ENCODE measurements at places on chromosomes 5 and 9.

DNA sequence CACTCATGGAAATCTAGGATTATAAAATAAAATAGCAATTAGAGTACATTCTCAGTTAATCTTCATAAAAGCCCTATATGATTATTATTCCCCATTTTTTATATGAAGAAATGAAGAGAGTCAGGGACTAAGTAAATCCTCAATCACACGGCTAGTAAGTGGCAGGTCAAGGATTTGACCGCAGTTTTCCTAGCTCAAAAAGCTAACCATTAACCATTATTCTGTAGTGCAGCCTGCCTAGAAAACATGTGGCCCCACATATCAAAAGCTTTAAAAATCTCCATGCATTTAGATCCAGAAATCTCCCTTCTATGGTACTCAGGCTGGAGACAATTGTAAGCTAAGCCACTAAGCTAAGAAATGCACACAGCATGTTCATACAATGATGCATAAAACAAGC is 21.4 kb downstream of the EPB41L4A start:
- ATAC-seq = no peak

DNA sequence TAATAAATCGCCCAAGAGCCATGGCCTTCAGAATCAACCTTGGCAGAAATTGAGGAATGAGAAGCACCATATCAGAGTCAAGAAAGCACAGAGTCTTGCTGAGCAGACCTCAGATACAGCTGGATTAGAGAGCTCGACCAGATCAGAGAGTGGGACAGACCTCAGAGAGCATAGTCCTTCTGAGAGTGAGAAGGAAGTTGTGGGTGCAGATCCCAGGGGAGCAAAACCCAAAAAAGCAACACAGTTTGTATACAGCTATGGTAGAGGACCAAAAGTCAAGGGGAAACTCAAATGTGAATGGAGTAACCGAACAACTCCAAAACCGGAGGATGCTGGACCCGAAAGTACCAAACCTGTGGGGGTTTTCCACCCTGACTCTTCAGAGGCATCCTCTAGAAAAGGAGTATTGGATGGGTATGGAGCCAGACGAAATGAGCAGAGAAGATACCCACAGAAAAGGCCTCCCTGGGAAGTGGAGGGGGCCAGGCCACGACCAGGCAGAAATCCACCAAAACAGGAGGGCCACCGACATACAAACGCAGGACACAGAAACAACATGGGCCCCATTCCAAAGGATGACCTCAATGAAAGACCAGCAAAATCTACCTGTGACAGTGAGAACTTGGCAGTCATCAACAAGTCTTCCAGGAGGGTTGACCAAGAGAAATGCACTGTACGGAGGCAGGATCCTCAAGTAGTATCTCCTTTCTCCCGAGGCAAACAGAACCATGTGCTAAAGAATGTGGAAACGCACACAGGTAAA is 4.5 kb downstream of the NFX1 start:
- no peak for ATAC-seq

DNA sequence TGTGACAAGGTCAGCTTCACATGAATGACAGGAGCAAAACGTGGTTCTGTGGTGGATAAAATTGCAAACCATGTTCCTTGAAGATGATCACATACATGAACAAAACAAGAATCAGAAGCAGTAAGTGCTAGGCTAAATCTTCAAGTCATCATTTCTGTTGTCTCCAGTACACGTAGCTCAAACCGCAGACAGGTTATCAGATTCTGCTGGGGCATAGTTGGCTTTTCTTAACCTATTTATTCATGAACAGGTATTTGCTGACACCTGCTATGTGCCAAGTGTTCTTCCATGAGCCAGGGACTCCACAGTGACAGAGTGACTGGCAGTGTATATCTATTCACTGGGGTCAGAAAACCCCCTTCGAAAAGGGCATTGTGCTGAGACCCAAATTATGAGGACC is 20.8 kb downstream of the MFAP3 start:
- ATAC-seq = no peak

DNA sequence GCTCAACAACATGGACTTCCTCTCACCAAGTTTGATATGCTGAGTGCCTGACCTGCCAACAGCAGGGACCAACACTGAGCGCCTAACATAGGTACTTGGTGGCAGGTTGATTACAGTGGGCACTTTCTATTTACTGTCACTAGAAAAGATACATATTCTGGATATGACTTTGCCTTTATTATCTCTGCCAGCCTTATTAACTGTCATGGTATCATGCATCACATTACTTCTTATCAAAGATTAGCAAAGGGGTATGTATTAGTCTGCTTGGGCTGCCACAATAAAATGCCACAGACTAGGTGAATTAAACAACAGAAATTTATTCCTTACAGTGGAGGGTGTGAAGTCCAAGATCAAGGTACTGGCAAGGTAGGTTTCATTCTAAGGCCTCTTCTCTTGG is 14.3 kb upstream of the C1QTNF2 start:
- no peak for ATAC-seq

GRCh38 chr5:165209101-165209727 is 1703.8 kb downstream of the MAT2B start:
- ATAC-seq = no peak

GRCh38 chr9:135053133-135053532 is 34.3 kb upstream of the OLFM1 start:
- ATAC-seq = peak; percentile 50

GRCh38 chr5:157303667-157304327 is 37.9 kb downstream of the CYFIP2 start:
- ATAC-seq = no peak

DNA sequence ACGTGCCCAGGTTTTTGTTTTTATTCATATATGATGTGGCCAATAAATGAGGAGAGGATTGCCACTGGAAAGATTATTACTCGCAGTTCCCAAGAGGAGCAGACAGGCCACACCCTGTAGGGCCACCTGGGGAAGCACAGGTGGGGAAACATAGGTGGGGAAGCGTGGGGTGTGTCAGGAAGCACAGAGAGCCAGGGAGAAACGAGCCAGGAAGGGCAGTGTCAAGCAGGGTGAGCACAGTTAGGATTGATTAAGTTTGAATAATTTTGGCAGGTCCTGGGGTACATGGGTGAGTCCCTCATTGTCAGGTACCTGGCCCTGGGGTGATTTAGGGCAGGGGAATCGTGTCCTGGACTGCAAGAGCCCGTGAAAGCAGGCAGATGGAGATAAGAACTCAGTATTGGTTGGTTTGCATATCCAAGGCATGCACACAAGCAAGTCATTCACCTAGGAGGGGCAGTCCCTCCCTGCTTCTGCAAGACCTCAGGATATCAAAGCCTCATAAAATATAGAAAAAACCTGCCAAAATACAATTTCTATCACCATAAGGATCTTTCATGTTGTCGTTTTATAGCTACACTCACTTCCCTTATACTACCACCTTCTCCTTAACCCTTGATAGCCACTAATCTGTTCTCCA is 22.4 kb downstream of the MVB12B start:
- no peak for ATAC-seq

GRCh38 chr5:157390551-157391297 is 69.3 kb upstream of the NIPAL4 start:
- ATAC-seq = peak; percentile 54

- no peak for ATAC-seq
These were observed 15.4 kb upstream of the VDAC1 start for GRCh38 chr5:134020188-134020587.

- ATAC-seq = peak; percentile 17
These were observed 89.2 kb upstream of the CAST start for GRCh38 chr5:96572864-96573512.

DNA sequence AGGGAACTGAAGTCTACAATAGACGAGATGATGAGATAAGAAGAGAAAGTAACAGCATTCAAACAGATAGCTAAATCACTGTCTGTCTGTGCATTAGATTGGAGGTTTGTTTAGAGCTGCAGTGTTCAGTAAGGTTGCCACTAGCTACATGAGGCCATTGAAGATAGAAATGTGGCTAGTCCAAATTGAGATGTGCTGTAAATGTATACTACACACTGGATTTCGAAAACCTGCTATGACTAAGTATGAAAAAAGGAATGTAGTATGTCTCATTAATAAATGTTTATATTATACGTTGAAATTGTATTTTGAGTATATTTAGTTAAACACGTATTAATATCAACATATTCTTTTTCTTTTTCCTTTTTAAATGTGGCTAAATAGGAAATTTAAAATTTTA is 142.1 kb downstream of the XRCC4 start:
- no peak for ATAC-seq

DNA sequence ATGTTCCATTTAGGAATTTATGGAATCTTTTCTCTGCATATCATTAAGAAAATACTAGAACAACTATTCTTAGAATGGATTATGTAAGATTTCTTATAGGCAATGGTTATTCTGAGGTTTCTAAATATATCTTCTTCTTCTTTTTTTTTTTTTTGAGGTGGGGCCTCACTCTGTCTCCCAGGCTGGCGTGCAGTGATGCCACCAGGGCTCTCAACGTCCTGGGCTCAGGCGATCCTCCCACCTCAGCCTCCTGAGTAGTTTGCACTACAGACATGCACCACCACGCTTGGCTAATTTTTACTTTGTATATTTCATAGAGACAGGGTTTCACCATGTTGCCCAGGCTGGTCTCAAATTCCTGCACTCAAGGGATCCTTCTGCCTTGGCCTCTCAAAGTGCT is 137.2 kb downstream of the SREK1 start:
- no peak for ATAC-seq

GRCh38 chr5:33507426-33507825 is 66.7 kb downstream of the TARS1 start:
- no peak for ATAC-seq
